RPMI8226 (cell line): ENCODE measurements at places on chromosomes 6 and 20.

GRCh38 chr6:4957521-4958231 lies 46.2 kb downstream of the RPP40 start:
- peak; percentile 24 for DNase-seq

- DNase-seq: no peak
Measured at GRCh38 chr6:21692721-21693120, 99.2 kb downstream of the SOX4 start.

GRCh38 chr6:43966374-43966658 lies 160.9 kb downstream of the MRPL14 start:
- no peak for DNase-seq

GRCh38 chr6:159232751-159233150 lies 63.6 kb downstream of the FNDC1 start:
- DNase-seq: no peak

GRCh38 chr6:10552270-10552810 lies 31.2 kb downstream of the GCNT2 start:
- DNase-seq: no peak

- DNase-seq: no peak
Measured at GRCh38 chr6:72035486-72035885, 149.1 kb downstream of the RIMS1 start.

DNA sequence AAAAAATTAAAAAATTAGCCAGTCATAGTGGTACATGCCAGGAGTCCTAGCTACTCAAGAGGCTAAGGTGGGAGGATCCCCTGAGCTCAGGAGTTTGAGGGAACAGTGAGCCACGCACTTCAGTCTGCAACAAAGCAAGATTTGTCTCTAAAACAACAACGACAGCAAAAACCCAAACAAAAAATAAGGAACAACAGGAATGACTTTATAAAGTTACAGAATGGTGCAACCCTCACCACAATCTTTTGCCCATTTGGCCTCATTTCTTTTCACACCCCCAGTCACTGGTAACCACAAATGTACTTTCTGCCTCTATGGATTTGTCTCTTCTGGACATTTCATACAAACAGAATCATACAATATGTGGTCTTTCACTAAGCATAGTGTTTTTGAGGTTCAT lies 16.7 kb upstream of the ZFAND3 start:
- no peak for DNase-seq

DNA sequence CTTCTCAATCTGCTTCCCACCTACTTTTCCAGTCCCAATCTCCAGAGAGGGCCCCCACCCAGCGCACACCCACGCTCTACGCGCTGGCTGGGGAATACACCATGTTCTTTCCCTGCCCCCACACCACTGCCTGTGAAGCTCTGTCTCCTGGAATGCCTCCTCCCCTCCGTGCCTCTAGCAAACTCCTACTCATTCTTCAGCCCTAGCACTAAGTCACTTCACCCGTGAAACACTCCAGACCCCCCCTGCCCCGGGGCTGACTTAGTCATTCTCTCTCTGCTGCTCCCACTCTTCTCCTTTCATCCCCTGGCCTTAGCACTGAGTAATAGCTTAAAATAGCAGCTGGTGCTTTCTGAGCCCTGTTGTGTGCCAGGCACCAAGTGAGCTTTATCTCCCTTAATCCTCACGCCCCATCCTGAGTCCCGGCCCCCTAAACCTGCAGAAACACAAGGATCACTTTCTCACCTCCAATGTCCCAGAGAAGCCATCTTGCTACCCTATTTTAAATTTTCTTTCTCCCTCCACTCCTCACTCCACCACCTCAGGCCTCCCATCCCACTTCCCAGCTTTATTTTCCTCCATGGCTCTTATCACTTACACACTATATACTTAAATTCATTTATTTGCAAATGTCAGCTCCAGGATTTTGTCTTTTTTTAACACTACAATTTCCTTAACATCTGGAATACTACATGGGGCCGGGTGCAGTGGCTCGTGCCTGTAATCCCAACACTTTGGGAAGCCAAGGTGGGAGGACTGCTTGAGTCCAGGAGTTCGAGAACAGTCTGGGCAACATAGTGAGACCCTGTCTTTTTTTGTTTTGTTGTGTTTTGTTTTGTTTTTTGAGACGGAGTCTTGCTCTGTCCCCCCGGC lies 6.3 kb upstream of the PARD6B start:
- no peak for DNase-seq
